ENCODE measurements at places on chromosomes 2 and 18.

- DNase-seq: no peak
These were observed 223.7 kb downstream of the SLC4A10 start for GRCh38 chr2:161847910-161848309.

DNA sequence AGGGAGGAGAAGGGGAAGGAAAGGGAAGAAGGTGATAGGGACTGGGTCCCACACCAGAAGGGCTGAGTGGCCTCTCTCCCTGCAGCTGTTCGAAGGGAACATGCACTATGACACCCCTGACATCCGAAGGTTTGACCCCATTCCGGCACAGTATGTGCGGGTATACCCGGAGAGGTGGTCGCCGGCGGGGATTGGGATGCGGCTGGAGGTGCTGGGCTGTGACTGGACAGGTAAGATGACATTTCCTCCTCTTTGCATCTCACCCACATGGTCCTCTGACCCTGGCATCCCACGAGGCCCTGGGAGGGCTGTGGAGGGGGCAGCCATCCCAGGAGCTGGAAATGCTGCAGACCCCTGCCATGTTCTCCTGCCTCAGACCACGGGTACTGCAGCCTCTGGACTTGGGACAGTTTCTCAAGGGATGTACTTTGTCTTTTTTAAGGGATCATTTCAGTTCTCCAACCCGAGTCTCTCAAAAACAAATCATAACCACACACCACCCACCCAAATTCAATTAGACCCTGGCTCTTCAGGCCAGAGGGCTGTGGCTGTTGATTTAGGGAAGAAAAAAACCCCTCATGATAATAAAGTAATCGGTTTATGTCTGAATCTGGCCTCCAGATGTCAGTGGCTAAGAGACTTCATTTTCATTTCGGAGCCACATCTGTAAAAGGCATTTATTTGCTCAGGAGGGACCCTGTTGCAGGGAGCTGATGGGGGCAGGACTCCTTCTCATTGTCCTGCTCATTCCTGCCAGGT lies 63.5 kb downstream of the NRP2 start:
- DNase-seq: no peak

- no peak for DNase-seq
These were observed 113.5 kb upstream of the NDUFV2 start for GRCh38 chr18:8989017-8989416.

DNA sequence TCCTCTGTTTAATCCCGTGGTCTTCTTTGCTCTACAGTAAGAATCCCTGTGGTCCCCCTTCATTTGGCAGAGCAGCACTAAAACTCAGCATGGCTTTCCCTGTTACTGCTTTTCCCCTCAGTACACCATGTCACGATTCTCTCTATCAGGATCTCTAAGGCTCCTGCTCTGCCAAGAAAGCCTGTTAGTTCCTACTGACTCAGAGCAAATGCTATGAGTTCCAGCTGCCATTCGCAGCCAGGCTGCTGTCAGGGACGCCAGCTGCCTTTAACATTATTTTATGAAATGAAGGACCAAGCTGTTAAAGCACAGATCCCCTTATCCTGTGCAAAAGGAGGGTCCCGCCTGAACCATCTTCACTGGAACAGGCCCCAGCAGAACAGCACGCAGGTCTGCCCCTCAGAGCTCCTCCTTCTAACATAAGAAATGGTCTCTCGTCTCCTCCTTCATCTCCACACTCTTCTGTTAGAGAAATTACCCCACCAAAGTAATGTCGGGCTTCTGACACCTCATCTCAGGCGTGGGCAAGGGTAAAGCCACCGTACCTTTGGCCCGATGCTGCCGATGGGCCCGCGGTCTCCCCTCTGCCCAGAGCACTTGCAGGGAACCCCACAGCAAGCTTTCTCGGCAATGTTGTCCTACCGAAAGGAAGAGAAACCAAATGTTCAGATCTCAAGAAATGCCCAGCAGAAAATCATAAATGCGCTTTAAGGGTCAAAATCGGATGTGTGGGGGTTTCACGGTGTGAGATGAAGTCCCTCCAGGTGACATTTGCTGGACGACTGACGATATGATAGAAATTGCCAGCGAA lies 52.6 kb downstream of the COL6A3 start:
- DNase-seq: no peak

DNA sequence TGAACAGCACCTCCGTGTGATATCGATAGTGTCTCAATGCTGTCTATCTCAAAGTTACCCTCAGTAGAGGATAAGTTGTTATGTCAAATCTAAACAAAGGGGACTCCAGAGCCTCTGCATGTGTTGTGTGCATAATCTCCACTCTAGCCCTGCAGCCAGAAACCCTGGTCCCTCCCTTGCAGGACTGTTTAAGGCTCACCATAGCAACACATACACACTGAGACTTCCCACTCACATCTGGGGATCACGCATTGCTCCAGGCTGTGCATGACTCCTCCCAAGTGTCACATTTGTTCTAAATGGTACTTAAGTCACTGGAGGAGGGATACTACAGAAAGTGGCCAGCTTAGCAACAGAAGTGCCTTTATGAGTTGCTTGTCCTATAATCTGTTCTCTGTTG lies 258.6 kb upstream of the CRIM1 start:
- DNase-seq: no peak

DNA sequence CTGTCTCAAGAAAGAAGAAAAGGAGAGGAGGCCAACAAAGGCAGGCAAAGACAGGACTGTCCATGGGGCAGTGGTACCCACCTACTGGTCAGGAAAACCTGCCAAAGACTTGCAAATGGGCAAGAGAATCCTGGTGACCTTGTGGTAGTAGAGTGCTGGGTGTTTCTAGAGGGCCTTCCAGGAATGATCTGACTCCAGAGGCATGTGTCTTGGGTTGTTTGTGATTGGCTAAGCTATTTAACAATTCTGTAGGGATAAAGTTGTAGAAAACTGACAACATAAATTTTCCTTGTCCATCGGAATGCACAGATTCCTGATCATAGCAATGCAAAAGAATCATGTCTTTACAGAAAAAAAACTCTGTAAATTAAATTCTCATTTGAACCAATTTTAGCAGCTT lies 68.5 kb upstream of the ZNF532 start:
- no peak for DNase-seq

DNA sequence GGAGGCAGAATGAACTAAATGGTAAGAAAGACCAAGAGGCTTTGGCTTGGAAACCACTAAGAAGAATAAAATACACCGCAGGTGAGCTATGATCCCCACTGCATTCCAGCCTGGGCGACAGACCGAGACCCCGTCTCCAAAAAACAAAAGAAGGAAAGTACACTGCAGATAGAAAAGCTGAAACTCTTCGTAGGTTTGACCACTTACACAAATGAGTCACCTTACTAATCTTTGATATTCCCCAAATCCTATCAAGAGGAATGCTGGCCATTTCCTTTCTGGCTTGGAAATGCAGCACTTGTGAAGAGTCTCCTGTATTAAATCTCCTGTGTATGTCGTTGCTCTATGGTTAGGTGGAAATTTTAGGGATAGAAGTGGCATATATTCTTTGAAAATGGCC lies 108.8 kb downstream of the MTCL1 start:
- DNase-seq: no peak

- no peak for DNase-seq
These were observed 37.6 kb upstream of the TAF1B start for GRCh38 chr2:9805435-9806297.

DNA sequence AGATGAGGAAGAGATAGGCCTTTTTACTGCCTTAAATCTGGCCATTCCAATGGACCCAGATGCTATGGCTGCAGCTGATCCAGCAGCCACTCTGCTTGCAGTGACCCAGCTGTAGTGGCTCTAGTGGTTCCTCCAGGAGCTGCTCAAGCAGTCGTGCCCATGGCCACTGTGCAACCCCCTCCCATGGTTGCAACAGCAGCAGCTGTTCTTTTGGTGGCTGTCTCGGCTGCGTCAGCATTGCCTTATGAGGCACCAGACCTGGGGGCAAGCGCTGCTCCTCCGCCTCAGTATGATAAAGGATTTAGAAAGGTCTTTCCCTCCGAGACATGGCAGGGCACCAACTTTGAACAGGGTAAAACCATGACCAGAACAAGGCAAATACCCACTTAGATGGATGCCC lies 384.9 kb upstream of the DCC start:
- no peak for DNase-seq

DNA sequence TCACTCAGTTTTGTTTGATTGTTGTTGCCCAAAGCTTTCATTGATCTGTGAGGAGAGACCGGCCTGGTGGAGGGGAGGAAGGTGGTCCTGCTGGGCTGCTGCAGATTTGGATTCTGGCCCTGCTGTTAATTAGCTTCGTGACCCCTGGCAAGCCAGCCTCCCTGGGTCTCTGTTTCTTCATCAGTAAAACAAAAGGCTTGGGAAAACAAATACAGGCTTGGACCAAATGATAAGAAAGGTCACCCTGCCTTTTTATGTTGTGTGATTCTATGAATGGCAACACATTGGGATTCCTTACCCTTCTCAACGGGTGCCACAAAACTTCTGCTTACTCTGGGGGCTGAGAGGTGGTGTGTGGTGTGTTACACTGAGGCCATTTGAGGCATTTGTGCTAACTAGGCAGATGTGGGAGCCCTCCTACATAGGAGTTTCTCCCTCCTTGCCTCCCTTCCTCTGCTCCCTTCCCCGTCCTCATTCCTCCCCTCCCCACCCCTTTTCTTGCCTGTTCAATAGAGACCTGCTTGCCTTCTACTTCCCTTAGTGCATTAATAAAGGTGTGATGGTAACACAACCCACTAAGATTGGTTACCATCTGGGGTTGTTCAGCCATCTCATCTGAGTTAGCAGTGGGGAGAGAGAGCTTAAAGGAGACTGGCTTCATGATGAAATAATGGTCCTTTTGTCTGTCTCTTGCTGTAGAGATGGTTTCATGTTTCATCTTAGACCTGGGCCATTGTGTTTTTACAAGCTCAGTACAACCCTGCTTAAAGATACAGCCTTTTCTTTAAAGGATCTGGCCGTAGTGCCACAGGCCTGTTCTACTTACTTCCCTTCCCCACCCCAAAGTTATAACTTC lies 96.2 kb downstream of the TANC1 start:
- DNase-seq: no peak

- no peak for DNase-seq
These were observed 2.1 kb downstream of the MDH1 start for GRCh38 chr2:63590626-63591408.

GRCh38 chr18:60506190-60506589 lies 133.6 kb upstream of the MC4R start:
- DNase-seq: no peak

- DNase-seq: no peak
These were observed 171.2 kb downstream of the FBXO15 start for GRCh38 chr18:73976433-73976832.

DNA sequence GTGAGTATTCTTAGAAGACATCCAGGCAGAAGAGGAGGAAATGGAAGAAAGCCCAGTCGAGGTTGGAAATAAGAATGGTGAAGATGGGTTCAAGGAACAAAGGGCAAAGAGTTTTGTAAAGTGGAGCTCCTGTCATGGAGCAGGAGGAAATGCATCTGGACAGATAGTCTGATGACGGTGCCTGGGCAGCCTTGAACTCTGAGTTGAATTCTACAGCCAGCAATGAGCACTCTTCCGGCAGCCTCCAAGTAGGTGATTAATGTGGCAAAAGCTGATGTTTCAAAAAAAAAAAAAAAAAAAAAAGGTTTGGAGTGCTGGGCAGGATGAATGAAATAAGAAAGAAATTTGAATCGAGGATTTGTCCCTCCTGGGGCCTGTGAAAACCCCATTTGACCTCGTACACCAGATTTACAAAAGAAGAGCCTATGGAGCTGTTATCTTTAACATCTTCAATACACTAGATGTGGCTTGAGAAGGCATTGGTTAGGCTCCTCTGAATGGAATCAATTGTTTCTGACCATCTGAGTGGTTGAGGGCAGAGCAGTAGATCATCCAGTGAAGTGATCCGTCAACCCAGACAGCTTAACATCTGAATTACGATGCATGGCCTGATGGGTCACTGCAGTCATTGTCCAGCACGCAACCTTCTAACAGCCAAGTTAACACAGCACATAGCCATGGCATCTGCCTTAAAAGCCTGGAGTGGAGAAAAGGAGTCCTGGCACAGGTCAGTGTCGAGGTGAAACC lies 449.7 kb downstream of the TXNL1 start:
- no peak for DNase-seq

DNA sequence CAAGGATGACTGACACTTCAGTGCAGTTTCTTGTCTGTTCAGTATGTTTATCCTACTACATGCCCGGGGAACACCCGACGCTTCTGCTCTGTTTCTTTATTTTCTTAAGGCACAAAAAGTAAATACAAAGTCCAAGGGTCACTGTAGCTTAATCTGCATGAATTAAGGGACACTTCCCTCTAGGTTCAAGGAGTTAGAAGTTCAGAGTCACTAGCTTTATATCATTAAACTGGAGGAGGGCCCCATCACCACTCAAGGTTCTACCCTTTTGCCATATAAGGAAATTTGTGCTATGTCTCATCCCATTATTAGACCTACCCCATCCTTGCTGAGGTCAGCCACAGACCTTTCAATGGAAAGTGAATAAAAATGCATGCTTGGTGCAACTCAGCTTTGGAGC lies 27.6 kb upstream of the RMDN2 start:
- no peak for DNase-seq
